ENCODE measurements at places on chromosomes 4 and X.

DNA sequence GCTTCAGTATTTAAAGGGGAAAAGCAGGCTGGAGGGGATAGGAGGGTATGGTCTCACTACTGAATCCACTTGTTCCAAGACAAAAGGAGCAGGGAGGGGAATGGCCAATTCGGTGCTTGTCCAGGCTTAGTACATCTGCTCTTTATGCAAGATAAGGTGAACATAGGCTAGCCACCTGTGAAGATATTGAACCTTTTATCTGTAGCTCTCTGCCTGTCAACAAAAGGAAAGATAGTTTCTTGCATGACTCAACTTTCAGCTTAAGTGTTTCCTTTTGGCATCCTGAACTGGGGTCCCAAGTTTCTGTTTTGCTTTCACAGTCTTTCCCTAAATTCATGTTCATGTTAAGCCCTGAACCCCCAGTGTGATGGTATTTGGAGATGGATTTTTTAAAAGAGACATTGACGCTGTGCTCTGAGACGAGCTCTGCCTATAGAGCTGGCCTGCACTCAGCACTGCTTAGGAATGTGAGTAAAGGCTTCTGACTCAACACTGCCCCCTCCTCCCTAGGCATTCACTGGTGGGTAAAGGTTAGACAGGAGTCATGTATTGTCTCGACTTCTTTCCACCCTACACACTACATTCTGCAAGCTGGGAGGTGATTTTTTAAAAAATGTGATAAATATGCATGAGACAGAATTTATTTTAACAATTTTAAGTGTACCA, 28.2 kb downstream of the FAM149A start:
- DNase-seq, result no peak

GRCh38 chr4:74878323-74878722, 54.6 kb upstream of the PARM1 start:
- DNase-seq, result no peak

DNA sequence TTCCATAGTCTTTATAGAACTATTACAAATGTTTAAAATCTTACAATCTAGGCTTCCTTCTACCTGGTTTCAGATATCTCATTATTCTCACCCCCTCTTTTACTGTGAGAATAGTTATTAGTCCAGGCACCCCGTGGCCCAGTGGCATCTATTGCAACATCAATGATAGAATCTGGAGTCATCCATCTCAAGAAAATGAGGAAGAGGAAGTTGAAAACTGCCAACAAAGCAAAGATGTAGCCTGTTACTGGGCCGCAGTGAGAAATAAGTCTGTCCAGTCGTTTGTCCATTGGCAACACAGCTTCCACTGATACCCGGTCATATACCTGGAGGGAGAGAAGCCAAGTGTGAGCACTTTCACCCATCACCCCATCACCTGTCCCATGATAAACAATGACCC, 6.0 kb upstream of the ASB11 start:
- DNase-seq, result peak; percentile 1

GRCh38 chr4:80077639-80078038, 4.6 kb upstream of the ANTXR2 start:
- DNase-seq, result no peak

DNA sequence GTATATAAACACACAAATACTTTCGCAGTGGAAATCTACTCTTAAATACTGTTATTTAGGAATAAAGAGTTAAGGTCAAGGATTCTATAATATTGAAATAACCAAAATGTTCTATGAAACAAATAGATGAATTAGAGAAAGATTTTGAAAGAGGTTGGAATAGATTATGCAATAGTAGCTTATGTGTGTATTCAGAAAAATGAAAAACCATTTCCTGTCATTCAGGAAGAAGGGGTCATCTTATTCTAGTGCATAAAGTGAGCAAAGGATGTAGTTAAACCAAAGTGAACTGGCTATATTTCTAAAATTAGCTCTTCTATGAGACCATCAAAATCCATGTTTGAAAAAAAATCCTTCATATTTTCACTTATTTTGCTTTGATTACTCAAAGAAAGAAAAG, 30.0 kb upstream of the MYOZ2 start:
- DNase-seq, result no peak

- DNase-seq, result peak; percentile 9
Measured at GRCh38 chr4:108473163-108473720, 147.1 kb upstream of the RPL34 start.

GRCh38 chrX:21806691-21807090, 32.7 kb upstream of the MBTPS2 start:
- no peak for DNase-seq

DNA sequence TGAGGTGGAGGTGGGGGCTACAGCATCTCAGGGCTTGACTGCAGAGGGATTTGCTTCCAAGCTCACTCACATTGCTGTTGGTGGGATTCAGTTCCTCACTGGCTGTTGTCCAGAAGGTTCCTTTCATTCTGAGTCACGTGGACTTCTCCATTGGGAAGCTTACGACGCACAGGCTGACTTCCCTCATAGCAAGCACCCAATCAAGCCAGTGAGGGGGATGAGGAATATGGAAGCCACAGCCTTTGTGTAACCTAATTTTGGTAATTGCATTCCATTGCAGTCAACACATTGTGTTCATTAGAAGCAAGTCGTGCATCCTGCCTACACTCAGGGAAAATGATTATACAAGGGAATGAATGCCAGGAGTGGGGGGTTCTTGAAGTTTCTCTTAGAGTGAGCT, 32.7 kb upstream of the MXRA5 start:
- no peak for DNase-seq

DNA sequence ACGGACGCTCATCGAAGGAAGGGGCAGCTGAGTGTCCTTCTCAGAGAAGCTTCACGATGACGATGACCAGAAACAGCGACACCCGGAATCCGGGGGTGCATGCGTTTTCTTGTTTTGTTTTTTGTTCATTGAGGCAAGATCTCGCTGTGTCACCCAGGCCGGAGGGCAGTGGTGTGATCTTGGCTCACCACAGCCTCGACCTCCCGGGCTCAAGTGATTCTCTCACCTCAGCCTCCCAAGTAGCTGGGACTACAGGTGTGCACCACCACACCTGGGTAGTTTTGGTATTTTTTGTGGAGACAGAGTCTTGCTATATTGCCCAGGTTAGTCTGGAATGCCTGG, 19.8 kb downstream of the DGKQ start:
- DNase-seq, result no peak

DNA sequence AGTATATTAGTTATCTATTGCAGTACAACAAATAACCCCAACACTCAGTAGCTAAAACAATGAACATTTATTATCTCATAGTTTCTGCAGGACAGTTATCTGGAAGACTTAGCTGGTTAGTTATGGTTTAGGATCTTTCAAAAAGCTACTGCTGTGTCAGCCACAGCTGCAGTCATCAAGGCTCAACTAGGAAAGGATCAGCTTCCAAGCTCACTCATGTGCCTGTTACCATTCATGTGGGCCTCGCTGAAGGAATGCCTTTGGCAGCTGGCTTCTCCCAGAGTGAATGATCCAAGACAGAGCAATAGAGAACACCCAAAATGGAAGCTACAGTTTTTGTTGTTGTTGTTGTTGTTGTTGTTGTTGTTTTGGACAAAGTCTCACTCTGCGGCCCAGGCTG, 13.5 kb upstream of the PRSS48 start:
- no peak for DNase-seq

GRCh38 chr4:21507439-21507838, 441.1 kb downstream of the KCNIP4 start:
- DNase-seq, result no peak

- no peak for DNase-seq
Measured at GRCh38 chrX:67872958-67873357, 329.1 kb downstream of the AR start.

GRCh38 chrX:13266641-13267345, 53.1 kb downstream of the ATXN3L start:
- no peak for DNase-seq

- no peak for DNase-seq
Measured at GRCh38 chr4:100557306-100557705, 39.5 kb upstream of the EMCN start.

DNA sequence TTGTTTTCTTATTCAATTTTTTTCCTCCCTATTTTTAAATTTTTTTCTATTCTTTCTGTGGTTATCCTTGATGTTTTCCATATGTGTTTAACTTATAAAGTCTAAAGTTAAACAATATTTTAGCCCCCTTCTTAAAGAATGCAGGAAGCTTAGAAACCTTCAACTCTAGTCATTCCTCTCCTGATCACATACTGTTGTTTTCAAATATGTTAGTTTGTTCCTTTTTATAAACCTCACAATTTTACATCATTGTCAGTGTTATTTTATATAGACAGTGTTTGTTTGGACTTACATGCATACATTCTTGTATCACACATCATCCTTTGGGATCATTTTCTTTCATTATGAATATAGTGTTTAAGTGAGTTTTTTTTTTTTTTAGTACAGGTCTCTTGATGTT, 31.6 kb downstream of the KANTR start:
- DNase-seq, result no peak

DNA sequence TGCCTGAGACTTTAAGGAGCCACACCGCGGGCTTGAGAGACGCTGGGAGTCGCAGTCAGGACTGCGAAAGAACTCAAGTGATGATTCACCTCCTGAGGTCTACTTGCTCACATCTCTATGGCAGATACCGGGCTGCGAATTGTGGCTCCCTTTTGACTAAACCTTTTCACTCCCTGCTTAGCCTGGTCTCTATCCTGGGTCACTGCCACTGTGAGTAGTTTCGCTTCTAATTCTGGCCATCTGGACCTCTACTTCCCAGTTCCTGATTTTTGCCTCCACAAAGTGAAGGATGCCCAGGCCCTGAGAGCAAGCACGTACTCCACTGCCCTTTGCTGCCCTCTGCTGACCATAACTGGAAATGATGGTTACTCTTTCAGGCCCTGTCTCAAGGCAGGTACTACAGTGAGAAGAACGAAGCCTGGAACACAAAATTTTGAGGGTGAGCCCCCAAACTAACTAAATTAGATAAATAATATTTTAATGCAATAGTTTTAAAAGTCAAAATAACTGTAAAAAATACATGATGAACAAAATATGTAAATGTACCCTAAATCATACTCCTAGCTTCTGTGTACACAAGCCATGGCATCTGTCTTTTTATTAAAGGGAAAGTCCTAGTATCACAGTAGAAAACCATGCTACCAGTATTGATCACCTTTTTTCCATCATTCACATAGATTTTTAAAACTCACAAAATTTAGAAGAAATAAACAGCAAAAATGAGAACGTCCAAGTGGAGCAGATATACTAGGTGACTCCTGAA, 16.7 kb downstream of the MAD2L1 start:
- DNase-seq, result peak; percentile 78

DNA sequence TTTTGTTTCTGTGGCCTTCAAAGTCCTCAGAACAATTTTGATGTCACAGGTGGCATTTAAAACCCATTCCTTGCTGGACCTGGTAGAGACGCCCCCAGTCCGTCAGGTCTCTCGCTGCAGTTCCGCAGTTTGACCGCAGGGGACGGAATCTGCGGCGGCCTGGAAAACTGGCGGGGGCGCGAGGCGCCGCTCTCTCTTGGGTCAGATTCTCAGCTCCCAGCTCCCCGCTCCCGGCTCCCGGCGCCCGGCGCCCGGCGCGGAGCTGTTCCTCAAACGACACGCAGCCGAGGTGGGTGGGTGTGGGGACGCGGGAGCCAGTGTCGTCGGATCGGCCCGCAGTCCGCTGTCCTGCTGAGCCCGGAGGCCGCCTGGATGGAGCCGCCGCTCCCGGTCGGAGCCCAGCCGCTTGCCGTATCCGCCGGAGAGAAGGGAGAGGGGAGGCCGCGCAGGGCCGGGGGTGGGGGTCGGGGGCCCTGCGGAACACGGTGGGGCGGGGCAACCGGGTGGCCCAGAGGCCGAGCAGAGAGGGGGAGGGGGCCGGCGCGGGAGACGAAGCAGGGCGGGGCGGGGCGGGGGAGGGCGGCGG, at the start of gene OCRL:
OCRL (plus strand) TSS at position 192 of the 586 bp plus-strand sequence; CDS start at position 373, 181 bp downstream.
- peak; percentile 47 for DNase-seq

DNA sequence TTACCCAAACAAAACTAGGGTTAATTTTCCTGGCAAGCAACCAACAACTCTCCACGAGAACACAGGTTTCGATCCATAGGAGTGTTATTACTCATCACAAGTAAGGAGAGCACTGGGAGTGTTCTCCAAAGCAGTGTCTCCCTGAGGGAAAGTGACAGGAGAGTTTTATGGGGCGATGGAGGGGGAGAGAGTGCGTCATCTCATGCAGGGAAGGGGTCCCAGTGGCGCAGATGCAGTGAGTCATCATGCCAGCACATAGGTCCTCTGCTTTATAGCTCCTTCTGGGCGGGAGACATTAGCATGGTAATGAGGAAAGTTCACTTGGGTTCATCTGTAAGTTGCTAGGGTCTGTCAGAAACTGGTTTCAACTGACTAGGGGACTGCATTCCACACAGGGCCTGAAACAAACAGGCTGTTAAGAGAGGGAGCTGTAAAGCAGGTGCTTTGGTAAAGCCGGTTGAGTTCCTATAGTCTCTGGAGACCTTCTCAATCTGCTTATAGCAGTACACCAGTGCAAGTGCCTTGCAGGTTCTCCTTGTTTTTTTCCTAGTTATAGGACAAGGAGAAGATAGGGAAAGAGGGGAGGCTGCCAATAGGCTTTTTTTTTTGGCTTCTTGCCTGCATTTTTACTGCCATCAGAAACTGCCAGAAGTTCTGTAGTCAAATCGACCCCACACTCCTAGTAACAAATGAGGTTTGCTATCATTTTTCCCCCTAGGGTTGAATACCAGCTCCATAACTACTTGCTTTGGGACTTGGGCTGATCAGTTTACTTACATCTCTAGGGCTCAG, 12.8 kb upstream of the BOD1L1 start:
- no peak for DNase-seq

- no peak for DNase-seq
Measured at GRCh38 chrX:55714161-55714560, 3.4 kb upstream of the RRAGB start.

- DNase-seq, result no peak
Measured at GRCh38 chr4:169207436-169208089, 63.2 kb downstream of the SH3RF1 start.

GRCh38 chr4:186979961-186980745, 256.5 kb upstream of the FAT1 start:
- no peak for DNase-seq

- DNase-seq, result no peak
Measured at GRCh38 chr4:128471576-128471975, 184.0 kb upstream of the PGRMC2 start.

DNA sequence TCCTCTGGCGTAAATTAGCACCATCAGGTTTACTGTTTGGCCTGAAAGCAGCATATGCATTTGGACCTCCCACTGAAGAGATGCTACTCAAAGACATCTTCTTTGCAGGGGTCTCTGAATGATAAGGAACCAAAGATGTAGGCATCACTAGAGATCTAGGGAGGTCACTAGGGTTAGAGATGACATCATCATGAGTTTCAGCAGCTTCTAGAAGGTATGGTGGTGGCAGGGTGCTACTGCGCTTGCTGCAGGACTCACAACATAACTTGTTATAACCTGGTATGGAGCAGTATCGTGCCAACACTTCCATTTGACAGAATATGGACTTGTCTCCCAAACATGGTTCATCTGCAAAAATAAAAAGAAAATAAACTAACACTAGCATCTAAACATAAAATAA, 251.6 kb downstream of the NPFFR2 start:
- DNase-seq, result no peak

DNA sequence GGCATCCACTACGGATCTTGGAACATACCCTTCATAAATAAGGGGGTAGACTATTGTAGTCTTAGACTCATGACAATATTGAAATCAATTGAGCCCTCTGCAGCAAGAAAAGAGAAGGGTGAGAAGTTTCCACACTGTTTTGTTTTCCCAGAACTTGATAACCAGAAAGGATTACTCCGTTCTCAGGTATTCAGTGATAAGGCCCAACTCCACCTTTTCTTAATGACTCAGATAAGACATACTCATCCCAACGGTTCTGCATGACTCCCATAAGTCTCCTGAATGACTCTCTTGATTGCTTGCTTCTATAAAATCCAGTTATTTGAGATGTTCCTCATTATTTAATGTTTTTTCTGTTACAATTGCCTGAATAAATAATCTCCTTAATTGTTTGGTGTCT, 111.7 kb downstream of the PABPC4L start:
- DNase-seq, result no peak

All from CD4-positive, alpha-beta T cell treated with Interleukin-10 for 1 hour (primary cell).